ENCODE measurements at places on chromosomes 3 and 15.

DNA sequence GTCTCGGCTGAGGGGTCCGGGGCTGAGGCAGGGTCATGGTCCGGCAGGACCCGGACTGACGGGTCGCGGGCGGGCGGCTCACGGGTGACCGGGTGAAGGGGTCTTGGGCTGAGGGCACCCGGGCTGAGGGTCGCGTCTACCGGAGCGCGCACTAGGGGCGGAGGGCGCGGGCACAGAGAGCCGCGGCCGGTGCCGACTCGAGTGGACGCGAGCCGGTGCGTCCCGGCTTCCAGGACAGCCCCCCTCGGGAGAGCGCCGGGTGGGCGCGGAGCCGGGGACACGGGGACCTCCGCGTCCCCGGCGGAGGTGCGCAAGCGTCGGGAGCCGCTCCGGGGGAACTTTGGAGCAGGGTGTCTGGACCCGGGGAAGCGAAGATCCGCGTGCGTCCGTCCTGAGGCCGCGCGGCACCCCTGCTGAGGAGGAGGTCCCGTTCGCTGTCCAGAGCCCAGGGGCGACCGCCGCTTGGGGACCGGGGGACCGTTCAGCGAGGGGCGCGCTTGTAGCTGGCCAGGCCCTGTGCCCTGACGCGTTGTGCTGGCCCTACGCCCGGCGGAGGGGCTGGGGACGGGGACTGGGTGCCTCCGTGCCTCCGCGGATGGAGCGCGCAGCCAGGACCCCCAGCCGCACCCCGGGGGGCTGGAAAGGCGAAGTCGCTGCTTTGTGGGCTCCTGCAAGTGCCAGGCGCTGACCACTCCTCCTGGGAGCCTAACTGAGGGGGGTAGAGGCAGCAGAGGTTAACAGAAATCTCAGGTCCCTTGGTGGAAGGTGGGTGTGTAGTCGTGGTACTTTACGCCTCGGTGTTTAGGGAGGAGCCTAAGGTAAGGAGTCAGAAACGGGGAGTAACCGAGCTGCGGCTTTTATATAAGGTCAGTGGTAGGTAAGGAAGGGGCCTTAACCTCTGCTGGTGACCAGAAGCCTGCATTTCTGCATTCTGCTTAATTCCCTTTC, at the start of gene PPARG:
Gene PPARG, plus strand, starts transcription at position 889 of the 948 bp plus-strand sequence. CDS start 90,642 bp downstream, outside the sequence.
- peak; percentile 52 for DNase-seq

GRCh38 chr3:48057521-48057920, 41.3 kb upstream of the MAP4 start:
- DNase-seq = no peak

- no peak for DNase-seq
Measured at GRCh38 chr3:61725851-61726333, 164.5 kb downstream of the PTPRG start.

- no peak for DNase-seq
Measured at GRCh38 chr3:186381424-186382216, 19.6 kb upstream of the DGKG start.

DNA sequence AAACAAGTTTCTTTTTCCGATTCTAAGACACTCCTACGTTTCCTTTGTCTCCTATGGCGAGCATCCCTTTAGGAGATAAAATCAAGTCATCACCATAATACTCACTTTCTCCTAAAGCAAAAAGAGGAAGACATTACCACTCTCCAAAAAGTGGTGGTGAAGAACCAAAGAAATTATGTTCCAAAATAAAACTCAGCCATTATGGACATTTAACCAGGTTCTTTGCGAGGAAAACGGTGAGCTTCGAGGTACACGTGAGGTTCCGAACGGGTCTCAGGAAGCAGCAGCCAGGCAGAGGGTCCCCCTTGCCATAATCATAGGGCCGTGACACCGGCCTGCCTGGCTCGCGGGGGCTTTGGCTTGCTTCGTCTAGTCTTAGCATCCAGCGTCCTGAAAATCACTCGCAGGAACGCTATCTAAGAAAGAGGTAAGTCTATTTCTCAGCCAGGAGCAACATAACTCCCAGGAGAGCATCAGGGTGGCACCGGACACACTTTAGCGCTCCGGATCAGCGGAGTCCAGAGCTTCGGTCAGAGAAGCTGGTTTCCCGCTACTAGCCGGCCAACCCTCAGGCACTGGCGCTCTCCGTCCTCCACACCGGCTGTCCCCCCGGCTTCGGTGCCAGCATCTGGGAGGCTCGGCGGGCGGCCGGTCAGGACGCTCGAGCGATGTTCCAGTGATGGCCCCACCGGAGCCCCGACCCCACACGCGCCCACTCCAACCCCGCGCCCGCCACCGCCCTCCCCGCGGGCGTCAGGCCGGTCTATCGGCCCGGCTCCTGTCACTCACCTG, 581 bp downstream of the IP6K1 start:
- DNase-seq = no peak

DNA sequence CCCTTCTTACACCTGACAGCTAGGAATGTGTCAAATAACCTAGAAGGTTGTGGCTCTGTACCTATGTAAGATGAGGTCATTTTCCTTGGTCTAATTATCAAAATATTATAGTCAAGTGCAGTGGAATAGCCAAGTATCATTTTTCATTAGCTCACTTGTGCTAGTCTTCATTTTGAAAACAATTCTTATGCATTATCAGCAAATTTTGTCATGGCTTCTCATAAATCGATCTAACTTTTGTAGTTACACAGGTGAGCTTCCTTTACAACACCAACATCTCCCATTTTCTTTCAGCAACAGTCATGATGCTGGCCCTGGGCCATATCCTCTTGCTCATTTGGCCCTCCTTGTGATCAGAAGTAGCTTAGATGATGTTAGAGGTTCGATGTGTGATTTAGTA, 10.3 kb downstream of the TXNRD3 start:
- DNase-seq = no peak

DNA sequence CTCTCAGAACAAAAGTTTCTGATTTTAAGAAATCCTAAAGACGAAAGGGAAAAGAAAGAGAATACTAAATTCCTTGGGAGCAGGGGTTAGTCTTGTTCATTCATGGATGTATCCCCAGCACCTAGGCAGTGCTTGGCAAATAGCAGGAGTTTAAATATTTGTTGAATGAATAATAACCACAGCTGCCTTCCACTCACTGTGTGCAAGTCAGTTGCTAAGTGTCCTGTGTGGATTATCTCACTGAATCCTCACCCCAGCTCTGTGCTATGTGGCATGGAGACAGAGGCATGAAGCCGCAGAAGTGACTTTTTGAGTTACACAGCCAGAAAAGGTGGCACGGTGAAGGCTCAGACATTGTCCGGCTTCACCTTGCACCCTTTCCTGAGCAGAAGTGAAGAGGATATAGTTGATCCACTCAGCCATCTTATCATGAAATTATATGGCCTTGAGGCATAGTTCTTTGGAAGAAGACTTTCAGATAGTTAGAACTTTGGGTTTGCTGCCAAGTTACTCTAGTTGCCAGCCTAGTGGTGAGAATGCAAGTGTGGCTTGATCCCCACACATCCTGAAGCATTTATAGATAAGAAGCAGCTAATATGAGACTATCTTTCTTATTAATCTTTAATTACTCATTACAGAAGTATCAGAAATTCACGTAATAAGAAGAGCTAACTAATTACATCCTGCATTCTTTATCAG, 355.5 kb downstream of the LRTM1 start:
- no peak for DNase-seq

DNA sequence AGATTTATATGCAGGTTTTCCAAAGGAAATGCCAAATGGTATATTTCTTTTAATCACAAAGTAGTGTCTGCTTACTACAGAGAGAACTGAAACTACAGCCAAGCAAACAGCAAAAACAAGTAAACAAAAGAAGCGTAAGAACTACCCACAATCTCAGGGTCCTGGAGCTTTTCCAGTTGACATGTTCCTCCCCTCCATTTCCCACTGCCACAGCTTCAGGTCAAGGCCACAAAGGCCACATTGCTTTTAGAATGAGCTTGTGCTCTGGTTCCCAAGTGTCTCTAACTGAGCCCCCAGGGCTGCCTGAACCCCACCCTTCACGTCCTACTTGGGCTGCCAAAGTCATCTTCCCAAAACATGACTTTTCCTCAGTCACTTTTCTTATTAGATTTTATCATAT, 24.1 kb downstream of the CTDSPL start:
- no peak for DNase-seq

DNA sequence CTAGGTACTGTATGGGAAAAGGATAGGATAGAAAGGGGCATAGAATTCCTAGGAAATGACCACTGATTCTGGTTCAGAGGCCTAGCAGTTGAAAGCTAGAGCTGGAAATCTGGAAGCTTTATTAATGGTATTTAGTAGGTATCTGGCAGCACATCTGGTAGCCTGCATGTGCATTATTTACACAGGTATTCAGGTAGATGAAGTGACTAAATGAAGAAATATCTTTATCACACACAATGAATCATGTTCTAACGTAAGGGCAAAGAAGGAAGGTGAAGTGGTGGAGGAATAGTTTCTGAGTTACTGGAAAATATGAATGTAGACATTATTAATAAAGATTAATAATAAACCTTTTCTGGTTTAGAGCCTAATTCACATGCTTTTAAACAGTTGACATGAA, 119.9 kb downstream of the MBNL1 start:
- no peak for DNase-seq

GRCh38 chr15:73996939-73997338, 2.4 kb downstream of the PML start:
- DNase-seq = peak; percentile 49

DNA sequence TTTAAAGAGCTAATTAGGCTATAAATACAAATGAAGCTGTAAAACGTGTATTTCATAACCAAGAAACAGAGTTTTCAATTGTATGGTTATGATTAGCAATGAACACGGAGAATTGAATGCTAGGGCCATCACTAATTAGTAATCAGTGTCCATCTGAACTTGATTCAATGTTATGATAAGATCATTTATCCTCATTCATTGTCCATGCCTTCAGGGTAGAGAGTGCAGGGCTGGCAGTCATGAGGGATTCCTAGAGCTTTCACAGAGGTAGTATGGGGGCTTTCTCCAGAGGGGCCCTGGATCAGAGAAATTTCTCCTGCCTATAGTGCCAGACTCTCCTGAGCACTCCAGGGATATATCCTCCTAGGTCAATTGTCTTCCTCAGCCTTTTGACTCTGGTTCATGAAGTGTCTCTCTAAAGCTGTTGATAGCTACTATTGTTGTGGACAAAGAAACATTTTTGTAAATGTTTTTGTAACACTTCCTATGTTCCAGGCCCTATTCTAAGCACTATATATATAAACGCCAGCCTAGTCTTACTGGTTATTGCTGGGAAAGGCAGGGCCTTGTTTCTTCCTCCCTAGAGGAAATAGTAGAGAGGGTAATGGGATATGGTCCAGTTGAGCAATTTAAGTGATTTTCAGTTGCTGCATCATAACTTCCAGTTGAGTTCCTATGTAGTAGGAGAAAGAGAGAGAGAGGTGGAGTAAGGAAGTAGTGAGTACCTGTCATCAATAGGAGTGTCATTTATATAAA, 249.0 kb downstream of the NFKBIZ start:
- no peak for DNase-seq

- no peak for DNase-seq
Measured at GRCh38 chr3:152355744-152356665, 87.3 kb downstream of the MBNL1 start.

- no peak for DNase-seq
Measured at GRCh38 chr3:10601151-10601856, 95.9 kb upstream of the ATP2B2 start.

DNA sequence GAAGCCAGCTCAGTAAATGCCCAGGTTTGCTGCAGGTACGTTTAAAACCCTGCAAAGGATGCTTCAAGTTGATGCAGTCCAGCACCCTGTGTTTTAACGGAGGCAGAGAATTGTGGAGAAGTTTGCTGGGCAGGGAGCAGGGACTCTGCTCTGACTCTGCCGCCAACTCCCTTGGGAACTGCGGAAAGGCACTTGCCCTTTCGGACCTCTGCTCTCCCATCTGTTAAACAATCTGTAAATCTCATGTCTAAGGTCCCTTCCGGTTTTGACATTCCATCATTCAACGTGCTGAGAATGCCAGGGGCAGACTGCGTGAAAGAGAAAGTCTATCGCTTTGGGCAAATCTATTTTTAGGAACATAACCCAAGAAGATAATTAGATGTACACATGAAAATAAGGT, 184.5 kb downstream of the OPA1 start:
- no peak for DNase-seq

GRCh38 chr3:18466136-18466535, 41.0 kb upstream of the SATB1 start:
- no peak for DNase-seq

DNA sequence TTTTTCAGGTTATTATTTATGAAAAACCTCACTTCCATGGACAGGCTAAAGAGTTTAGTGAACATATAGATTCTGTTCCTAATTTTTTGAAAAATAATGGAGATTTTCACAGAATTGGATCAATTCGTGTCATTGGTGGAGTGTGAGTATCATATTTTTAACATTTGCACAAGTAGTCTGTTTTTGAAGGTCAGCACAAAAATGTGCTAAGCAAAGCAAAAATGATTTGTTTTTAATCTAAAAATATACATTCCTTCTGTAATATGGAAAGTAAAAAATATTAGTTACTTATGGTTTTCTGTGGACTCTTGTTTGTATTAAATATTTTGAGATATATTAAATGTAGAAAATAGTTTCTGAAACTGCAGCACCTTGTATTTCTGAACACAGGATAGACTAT, 71.0 kb downstream of the CRYBG3 start:
- no peak for DNase-seq

GRCh38 chr15:92882697-92883162, 17.4 kb upstream of the CHD2 start:
- DNase-seq = no peak

DNA sequence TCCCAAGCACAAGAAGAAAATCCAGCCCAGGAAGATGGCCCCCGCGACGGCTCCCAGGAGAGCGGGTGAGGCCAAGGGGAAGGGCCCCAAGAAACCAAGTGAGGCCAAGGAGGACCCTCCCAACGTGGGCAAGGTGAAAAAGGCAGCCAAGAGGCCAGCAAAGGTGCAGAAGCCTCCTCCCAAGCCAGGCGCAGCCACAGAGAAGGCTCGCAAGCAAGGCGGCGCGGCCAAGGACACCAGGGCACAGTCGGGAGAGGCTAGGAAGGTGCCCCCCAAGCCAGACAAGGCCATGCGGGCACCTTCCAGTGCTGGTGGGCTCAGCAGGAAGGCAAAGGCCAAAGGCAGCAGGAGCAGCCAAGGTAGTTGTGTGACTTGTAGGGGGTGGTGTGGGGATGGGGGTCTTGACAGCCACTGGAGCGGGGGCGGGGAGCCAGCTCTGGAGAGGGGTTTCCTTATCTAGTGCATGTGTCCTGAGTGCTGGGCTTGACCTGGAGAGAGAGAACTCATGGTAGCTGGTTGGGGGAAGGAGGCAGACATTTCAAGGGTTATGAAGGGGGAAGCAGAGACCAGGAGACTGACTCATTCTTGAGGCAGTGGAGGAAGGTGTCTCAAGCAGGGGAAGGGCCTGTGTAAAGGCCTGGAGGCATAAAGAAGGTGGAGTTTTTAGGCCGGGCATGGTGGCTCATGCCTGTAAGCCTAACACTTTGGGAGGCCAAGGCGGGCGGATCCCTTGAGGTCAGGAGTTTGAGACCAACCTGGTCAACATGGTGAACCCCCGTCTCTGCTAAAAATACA, 6.2 kb downstream of the H1-8 start:
- no peak for DNase-seq

GRCh38 chr3:63353383-63353782, 75.3 kb downstream of the SYNPR start:
- DNase-seq = no peak

Data from T-helper 2 cell treated with Interferon-gamma antibody and Interleukin-4, amounts not matched to agents 5 μg/mL and 100 μg/mL, for 36 hours (primary cell).